LHCN-M2 (cell line): ENCODE measurements at places on chromosomes 7 and 10.

DNA sequence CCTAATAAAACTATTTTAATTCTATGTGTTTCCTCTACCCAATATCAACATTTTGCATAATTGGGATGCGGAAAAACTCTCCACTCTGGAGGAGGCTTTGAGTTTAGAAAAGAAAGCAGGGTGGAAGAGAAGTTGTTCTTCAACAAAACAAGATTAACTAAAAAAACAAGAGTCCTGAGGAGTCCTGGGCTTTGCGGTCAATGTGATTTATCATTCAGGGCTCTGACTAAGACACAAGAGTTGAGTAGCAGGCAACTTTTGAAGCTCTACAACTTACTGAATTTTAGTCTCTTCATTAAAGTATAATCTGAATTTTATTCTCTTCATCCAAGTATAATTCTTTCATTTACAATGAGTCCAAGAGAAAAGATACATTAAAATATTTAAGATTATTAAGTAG lies 18.3 kb upstream of the TMEM26 start:
- DNase-seq, result no peak

DNA sequence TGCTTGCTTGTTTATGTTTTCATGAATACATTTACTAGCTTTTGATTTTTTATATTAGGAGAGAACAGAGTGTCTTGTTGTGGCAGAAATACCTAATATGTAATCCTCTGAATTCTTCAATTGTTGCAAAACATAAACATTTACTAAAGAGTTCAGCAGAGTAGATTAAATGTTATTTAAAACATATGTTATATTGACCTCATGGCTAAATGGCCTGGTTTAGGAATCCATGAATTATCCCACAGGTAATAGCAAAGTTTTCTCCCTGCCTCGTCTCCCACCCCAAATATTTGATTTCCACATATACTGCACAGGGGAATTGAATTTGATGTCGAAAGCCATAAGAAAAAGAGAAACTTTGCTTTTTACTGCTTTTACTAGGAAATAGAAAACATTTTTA lies 111.8 kb downstream of the ADK start:
- DNase-seq, result no peak

DNA sequence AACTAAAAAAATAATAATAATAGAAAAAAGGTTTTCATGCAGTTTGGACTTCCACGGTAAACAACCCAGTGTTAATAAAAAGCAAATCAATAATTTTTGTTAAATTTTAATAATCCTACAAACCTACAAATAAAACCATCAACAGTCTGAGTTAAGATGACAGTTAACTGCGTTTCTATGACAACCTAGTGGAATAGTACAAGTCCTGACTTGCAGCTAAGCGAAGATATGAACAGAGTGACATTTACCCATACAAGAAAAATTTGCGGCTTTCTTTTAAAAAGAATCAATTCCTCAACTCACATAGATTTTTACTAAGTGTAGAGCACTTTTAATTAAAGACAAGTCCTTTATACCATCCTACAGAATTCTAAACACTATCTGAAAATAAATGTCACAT lies 35.6 kb downstream of the VPS41 start:
- no peak for DNase-seq

- peak; percentile 19 for DNase-seq
These were observed 1.0 kb downstream of the NT5C2 start for GRCh38 chr10:103192089-103192450.

DNA sequence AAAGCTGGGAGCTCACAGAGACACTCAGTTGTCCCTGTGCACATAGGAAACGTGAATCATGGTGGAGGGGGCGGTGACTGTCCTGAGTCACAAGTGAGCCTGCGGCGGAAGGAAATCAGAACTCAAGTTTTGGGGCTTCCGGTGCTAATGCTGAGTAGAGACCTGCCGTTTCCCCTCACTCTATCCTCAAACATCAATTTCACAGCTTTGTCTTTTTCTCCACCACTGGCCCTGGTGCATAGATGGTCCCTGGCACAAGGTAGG lies 21.9 kb downstream of the ADCYAP1R1 start:
- DNase-seq, result peak; percentile 15

DNA sequence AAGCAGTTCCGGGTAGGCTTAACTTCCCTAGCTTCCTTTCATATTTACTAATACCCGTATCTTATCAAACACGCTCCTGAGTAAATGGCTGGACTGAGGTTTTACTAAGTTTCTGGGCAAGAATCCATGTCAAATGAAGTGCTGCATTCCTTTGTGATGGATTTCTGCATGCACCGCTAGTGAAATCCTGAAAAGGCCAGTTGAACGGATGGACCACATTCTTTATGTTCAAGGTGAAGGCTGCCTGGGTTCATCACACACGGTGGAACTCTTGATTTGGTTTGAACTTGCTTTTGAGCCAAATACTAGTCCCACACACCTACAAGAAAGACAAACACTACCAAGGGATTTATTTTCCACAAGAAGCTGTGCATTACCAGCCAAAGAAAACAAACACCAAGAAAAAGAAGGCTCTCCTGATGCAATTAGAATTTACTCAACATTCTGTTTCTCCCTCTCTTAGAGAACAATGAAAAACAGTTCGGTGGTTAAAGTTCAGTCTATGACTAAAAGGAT lies 255.0 kb upstream of the SEMA3C start:
- DNase-seq, result peak; percentile 79

- no peak for DNase-seq
These were observed 43.8 kb downstream of the CALCR start for GRCh38 chr7:93530701-93531100.

- no peak for DNase-seq
These were observed 249.9 kb upstream of the SMIM30 start for GRCh38 chr7:113368256-113368655.
